ENCODE measurements at places on chromosomes 6 and 20. TPM values are rescaled to one million over a fixed set of nuclear protein-coding genes. Genes with fewer than 3 reads are reported as not detected.

GRCh38 chr6:89221971-89222711 is 5.0 kb upstream of the GABRR1 start:
- no peaks in the 10 kb centered on the region for H3K4me1 ChIP-seq
- no peak overlapping the region for H3K27ac ChIP-seq
- no peaks in the 10 kb centered on the region for H3K27me3 ChIP-seq
- no peaks in the 10 kb centered on the region for H3K36me3 ChIP-seq
- DNase-seq: no peak

The SPTLC3 gene
- total RNA-seq: 29.3 TPM

DNA sequence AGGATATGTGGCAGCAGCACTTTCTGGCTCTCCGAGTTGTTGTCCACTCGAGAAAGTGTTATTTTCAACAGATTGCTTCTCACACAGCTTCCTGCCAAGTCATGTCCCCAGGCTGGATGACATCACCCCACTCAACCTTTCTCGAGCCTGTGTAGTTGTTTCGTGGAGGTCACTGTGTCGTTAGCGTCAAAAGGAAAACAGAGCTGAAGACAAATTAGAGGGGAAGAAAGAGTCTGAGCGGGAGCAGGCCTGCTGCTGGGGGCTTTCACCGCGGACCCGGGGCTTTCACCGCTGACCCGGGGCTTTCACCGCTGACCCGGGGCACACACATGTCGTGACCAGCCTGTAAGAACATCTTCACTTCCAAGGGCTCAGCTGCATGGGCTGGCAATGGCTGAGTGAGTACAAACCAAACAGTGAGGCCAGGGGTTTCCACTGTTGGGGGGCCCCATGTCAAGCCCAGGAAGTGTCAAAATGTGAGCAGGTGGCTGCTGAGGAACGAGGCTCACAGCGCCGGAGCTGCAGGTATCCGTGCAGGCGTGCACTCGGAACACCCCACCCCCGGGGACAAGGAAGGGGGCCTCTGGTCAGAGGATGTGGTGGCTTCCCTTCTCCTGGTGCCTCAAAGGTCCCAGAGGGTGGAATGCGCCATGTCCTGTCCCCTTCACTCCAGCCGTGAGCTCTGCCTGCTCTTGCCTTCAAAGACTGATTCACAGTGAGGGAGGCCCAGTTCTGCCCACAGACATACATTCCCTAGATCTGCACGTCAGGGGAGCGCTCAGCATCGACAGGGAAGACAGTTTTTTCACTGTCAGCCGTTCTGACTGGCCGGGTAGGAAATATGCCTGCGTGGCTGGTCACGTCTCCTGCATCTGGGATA is 365.9 kb downstream of the TAF4 start:
- H3K4me3 ChIP-seq: no peak overlapping the region
- no peak overlapping the region for H3K27ac ChIP-seq
- H3K27me3 ChIP-seq: no peaks in the 10 kb centered on the region
- peaks cover 26% of the 10 kb centered on the region for H3K4me1 ChIP-seq
- DNase-seq: peak; percentile 44

DNA sequence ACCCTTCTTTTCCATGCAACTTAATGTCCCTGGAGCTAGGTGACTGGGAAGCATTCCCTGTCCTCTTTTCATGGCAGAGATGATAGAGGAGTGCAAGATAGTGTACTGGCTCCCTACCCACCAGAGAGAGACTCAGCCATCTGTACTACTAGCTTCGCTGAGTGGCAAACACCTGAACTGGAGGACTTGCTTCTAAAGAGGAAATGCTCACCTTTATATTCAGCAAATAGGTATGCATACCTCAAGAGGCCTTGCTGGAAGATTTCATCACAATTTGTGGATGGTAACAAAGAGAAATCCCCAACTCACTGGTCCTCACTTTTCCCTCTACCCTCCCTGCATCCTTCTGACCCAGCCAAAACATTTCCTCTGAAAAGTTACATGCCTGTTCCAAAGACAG is 124.1 kb downstream of the FOXA2 start:
- no peaks in the 10 kb centered on the region for H3K27me3 ChIP-seq
- H3K4me1 ChIP-seq: no peaks in the 10 kb centered on the region
- H3K27ac ChIP-seq: no peak overlapping the region
- no peak overlapping the region for H3K4me3 ChIP-seq
- DNase-seq: no peak

- no peaks in the 10 kb centered on the region for H3K36me3 ChIP-seq
- H3K27me3 ChIP-seq: no peaks in the 10 kb centered on the region
- peak; percentile 53 for DNase-seq
Observed at GRCh38 chr6:90703336-90703735, 116.5 kb upstream of the MAP3K7 start.

- no peak overlapping the region for H3K27ac ChIP-seq
- H3K27me3 ChIP-seq: no peaks in the 10 kb centered on the region
- H3K36me3 ChIP-seq: peaks cover 12% of the 10 kb centered on the region
- H3K4me3 ChIP-seq: no peak overlapping the region
- peaks cover 9% of the 10 kb centered on the region for H3K4me1 ChIP-seq
Observed at GRCh38 chr6:44086931-44087574, 40.2 kb downstream of the MRPL14 start.

- no peak for DNase-seq
- no peaks in the 10 kb centered on the region for H3K4me1 ChIP-seq
- H3K27ac ChIP-seq: no peak overlapping the region
- no peak overlapping the region for H3K4me3 ChIP-seq
- H3K27me3 ChIP-seq: no peaks in the 10 kb centered on the region
- no peaks in the 10 kb centered on the region for H3K36me3 ChIP-seq
Observed at GRCh38 chr6:129104131-129104530, 221.2 kb downstream of the LAMA2 start.

- no peak for DNase-seq
- H3K27me3 ChIP-seq: no peaks in the 10 kb centered on the region
- H3K4me1 ChIP-seq: no peaks in the 10 kb centered on the region
Observed at GRCh38 chr6:81790034-81790433, 37.6 kb upstream of the TENT5A start.

The GRM1 gene
- 12.2 TPM for total RNA-seq

DNA sequence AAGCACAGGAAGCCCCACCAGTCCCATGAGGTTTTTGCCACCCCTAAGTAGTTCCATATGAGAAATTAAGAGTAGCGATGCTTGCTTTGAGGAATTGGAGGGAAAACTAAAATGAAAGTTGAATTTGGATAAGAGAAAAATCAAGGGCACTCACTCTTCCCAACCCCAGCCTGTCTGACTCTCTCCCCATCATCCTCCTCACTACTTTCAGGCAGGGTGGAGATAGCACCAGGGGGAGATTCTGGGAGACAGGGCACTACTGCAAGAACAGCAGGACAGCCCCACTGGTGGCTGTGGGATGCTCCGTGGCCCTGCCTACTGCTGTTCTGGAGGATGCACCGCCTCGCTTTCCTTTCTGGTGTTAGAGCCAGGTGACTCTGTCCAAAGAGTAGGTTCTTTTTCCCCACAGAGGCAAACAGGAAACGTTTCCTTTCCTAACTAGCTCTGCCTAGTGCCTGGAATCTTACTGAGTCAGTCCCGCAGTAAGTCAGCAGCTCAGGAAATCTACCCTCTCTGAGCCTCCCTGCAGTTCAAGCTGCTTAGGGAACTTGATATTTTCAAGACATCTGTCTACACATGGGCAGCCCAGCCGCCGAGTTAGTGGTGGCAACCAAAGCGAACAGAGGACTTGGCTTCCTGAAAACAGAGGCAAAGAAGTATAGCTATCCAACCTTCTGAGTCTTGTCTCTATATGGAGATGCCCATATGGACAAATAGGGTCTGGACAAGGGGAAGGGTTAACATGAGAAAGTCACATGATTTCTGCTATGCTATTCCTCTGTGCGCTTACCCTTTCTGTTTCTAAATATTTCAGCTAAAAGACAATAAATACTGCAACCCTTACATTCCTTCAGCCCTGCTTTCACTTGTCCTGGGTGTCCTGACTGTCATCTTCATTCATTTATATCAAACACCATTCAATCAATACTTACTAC is 11.4 kb downstream of the HLA-E start:
- no peaks in the 10 kb centered on the region for H3K4me1 ChIP-seq
- no peaks in the 10 kb centered on the region for H3K36me3 ChIP-seq
- no peak overlapping the region for H3K4me3 ChIP-seq
- DNase-seq: no peak
- H3K27me3 ChIP-seq: peaks cover 3% of the 10 kb centered on the region
- H3K27ac ChIP-seq: no peak overlapping the region

- H3K27ac ChIP-seq: no peak overlapping the region
- H3K27me3 ChIP-seq: no peaks in the 10 kb centered on the region
- no peaks in the 10 kb centered on the region for H3K36me3 ChIP-seq
- no peaks in the 10 kb centered on the region for H3K4me1 ChIP-seq
Observed at GRCh38 chr6:138397128-138398122, 6.6 kb upstream of the HEBP2 start.

DNA sequence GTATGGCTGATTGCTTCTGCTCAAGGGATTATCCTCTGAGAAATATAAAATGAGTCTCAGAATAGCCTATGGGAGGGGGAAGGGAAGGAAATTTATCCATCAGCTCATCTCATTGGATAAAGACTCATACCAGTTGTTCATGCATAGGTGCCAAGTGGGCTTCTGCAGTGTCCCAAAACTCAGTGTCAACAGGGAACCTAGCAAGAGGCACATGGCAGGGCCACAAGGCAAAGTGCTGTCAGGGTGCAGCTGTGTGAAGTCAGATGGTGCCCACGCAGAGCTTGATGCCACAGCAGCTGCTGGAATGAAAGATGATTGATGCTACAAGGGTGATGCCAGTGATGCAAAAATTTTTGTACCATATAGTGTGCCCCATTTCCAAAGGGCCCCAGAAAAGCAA is 3.2 kb upstream of the CHD6 start:
- peaks cover 13% of the 10 kb centered on the region for H3K4me1 ChIP-seq
- H3K36me3 ChIP-seq: no peaks in the 10 kb centered on the region
- no peak overlapping the region for H3K4me3 ChIP-seq
- no peak for DNase-seq

DNA sequence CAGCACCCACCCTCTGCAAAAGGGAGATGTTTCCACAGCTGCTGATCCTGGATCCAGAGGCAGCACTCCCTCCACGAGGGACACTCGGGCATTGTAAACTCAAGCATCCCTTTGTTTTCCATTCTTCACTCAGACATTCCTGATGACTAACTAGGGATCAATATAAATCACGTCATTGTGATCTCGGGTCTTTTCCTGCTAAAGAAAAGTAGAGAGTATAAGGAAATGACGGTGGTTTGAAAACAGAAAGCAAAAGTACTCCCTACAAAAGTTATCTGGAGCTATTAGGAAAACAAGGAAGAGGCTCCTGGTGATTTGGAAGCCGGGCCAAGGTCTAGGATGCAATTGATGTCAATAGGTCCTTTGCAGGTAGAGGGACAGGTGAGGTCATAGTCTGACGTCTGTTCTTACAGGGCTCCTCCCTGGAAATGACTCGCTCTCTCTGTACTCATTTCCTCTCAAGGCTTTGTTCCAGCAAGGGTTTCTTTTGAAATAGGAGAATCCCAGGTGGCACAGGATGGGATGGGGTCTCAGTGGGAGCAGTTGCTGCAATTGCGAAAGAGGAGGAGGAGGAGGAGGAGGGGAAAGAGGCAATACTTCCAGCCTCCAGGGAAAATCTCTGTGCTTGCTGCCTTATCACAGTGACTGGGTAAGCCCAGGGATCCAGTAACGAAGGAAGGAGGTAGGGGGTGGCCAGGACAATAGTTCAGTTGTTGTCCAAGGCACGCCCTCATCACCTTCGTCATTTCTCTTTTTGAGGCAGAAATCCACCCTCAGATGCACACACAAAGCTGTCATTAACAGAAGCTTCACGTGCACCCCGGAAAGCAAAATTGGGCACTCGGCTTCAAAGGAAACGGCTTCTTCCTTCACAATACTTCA is 222.8 kb downstream of the LY86 start:
- H3K27ac ChIP-seq: no peak overlapping the region
- no peak for DNase-seq
- H3K36me3 ChIP-seq: no peaks in the 10 kb centered on the region
- peaks cover 10% of the 10 kb centered on the region for H3K4me1 ChIP-seq
- H3K4me3 ChIP-seq: peak overlapping the region; percentile 32
- H3K27me3 ChIP-seq: peaks cover 9% of the 10 kb centered on the region

The PRKN gene
- 7.9 TPM for total RNA-seq

- H3K36me3 ChIP-seq: no peaks in the 10 kb centered on the region
- no peak for DNase-seq
- no peaks in the 10 kb centered on the region for H3K4me1 ChIP-seq
Observed at GRCh38 chr6:45479834-45480751, 102.4 kb upstream of the SUPT3H start.

The MAP1LC3A gene
- 61.6 TPM for total RNA-seq

The LBP gene
- total RNA-seq: not detected

- no peaks in the 10 kb centered on the region for H3K27me3 ChIP-seq
- no peak overlapping the region for H3K4me3 ChIP-seq
Observed at GRCh38 chr6:40474937-40475336, 112.2 kb downstream of the LRFN2 start.

- H3K4me1 ChIP-seq: no peaks in the 10 kb centered on the region
- no peak overlapping the region for H3K27ac ChIP-seq
- no peaks in the 10 kb centered on the region for H3K27me3 ChIP-seq
Observed at GRCh38 chr6:82182756-82183155, 64.8 kb downstream of the IBTK start.

The THBD gene
- 14.8 TPM for total RNA-seq

The MEI4 gene
- total RNA-seq: 1.7 TPM

GRCh38 chr6:110217266-110217665 is 37.0 kb downstream of the CDC40 start:
- no peak for DNase-seq
- H3K4me3 ChIP-seq: no peak overlapping the region
- peaks cover 12% of the 10 kb centered on the region for H3K36me3 ChIP-seq
- H3K4me1 ChIP-seq: no peaks in the 10 kb centered on the region
- no peaks in the 10 kb centered on the region for H3K27me3 ChIP-seq

DNA sequence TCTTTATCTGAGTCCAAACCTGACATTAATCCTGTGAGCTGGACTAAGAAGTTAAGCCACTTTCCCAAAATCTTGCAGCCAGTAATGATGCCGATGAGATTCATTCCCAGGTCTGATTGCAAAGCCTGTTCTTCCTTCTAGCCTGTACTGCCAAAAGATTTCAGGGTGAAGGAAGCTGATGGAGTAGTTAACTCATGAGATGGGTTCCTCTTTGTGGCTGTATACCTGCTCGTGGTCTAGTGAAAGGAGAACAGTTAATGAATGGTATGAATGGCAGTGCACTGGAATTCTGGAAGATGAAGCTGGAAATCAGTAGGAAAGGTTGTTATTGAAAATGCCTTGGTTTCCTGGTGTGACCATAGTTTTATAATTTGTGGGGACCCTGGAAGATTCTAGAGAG is 112.0 kb downstream of the FYN start:
- H3K27me3 ChIP-seq: no peaks in the 10 kb centered on the region
- H3K36me3 ChIP-seq: peaks cover 6% of the 10 kb centered on the region
- H3K4me1 ChIP-seq: peaks cover 42% of the 10 kb centered on the region
- H3K4me3 ChIP-seq: no peak overlapping the region

The DLL1 gene
- total RNA-seq: 12.9 TPM

The LSM2 gene
- total RNA-seq: 45.7 TPM

GRCh38 chr6:159800141-159800865 is at the start of gene PNLDC1:
PNLDC1 (plus strand) TSS chr6:159800276; CDS start chr6:159800308, 32 bp downstream.
- H3K4me1 ChIP-seq: no peaks in the 10 kb centered on the region
- H3K36me3 ChIP-seq: peaks cover 30% of the 10 kb centered on the region
- DNase-seq: no peak
- H3K27ac ChIP-seq: no peak within 1 kb of the TSS

Data from spinal cord (tissue), 10 donors.